ENCODE measurements at places on chromosomes 1 and 21. TPM values are rescaled to one million over a fixed set of nuclear protein-coding genes. Genes with fewer than 3 reads are reported as not detected.

Gene SPAG17
- total RNA-seq: 14.9 TPM

Gene OR2L5
- total RNA-seq: not detected

Gene RXFP4
- total RNA-seq: not detected

DNA sequence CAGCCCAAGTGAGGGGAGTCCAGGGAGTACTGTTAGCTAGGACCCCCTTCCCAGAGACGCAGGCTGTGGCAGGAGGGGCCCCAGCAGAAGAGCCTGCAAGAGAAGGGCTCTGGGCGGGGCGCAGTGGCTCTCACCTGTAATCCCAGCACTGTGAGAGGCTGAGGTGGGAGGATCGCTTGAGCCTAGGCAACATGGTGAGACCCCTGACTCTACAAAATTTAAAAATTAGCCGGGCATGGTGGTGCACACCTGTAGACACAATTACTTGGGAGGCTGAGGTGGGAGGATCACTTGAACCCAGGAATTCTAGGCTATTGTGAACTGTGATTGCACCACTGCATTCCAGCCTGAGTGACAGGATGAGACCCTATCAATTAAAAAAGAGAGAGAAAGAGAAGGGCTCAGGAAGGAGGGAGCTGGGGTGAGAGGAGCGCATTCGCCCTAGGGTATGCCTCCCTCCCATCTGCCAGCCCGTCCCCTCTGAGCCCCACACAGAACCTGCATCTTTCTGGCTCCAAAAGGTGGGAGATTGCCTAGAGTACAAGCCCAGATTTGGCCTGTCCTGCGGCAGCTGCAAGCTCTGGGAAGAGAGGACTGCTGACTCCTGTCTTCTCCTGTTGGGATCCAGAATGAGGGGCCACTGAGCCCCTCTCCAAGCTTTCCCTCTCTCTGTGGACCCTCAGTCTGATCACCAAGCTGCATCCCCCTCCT, 3.6 kb downstream of the KCNQ4 start:
- no peaks in the 10 kb centered on the region for H3K36me3 ChIP-seq
- H3K4me3 ChIP-seq: no peak overlapping the region
- H3K27me3 ChIP-seq: peaks cover 49% of the 10 kb centered on the region

Gene SLC30A2
- total RNA-seq: 0.13 TPM

Gene TXNIP
- 38.8 TPM for total RNA-seq

Data from progenitor cell of endocrine pancreas (in vitro differentiated cells).